Activated T-cell treated with anti-CD3 and anti-CD28 coated beads, Interleukin-2, amount 50 U/mL, for 72 hours (primary cell): ENCODE measurements at places on chromosomes 12 and 14. TPM values are rescaled to one million over a fixed set of nuclear protein-coding genes. Genes with fewer than 3 reads are reported as not detected.

Gene KRT6B
- total RNA-seq = not detected

Gene MED6
- 47.9 TPM for total RNA-seq

- peaks cover 2% of the 10 kb centered on the region for H3K36me3 ChIP-seq
- H3K27me3 ChIP-seq = no peaks in the 10 kb centered on the region
- DNase-seq = no peak
- H3K4me3 ChIP-seq = no peak overlapping the region
Measured at GRCh38 chr14:34616360-34616759, 13.6 kb downstream of the SNX6 start.

Gene ADGRD1
- total RNA-seq = 2.0 TPM

Gene OR4E2
- total RNA-seq = not detected

GRCh38 chr12:19520646-19521415, 81.5 kb downstream of the AEBP2 start:
- no peak overlapping the region for H3K27ac ChIP-seq
- no peak for DNase-seq
- H3K36me3 ChIP-seq = peaks cover 5% of the 10 kb centered on the region
- no peaks in the 10 kb centered on the region for H3K27me3 ChIP-seq
- no peaks in the 10 kb centered on the region for H3K4me1 ChIP-seq
- no peak overlapping the region for H3K4me3 ChIP-seq

DNA sequence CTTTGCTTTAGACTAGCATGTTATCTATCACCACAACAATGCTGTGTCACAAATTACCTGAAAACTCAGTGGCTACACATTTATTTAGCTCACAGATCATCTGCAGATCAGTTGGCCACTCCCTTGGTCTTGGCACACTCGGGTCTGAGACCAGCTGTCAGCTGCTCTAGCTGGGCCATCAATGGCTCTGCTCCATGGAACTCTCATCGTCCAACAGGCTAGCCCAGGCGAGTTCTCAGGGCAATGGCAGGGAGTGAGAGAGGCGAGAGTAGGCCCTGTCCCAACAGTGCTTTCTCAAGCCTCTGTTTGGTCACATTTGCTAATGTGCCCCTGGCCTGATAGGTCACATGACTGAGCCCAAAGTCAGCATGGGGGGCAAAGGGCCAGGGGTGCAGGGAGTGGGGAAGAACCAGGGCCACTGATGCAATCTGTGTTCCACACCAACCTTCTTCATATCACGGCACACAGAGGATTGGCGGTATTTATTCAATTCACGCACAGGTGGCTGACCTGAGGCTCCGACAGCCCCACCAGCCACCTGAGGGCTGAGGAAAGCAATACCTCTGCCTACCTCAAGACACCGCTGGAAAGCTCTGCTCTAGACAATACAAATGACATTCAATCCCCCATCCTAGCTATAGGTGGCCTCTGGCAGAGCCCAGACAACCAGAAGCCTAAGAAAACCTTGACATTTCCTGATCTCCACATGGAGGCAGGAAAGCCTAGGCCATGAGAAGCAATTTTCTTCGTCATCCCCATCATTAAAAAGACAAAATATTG, 82.5 kb downstream of the NT5DC3 start:
- no peak for DNase-seq
- H3K36me3 ChIP-seq = no peaks in the 10 kb centered on the region
